ENCODE measurements at places on chromosomes 11 and 22. TPM values are rescaled to one million over a fixed set of nuclear protein-coding genes. Genes with fewer than 3 reads are reported as not detected.

Gene HMOX1
- total RNA-seq = 95.7 TPM

Gene MAPK8IP2
- 4.0 TPM for total RNA-seq

Gene TCN2
- 24.2 TPM for total RNA-seq

Gene OR2D2
- not detected for total RNA-seq

Gene DEPDC7
- total RNA-seq = 2.9 TPM

Gene OOSP4A
- total RNA-seq = not detected

Gene MGAT3
- 3.7 TPM for total RNA-seq

Gene STX3
- total RNA-seq = 27.6 TPM

Gene P4HA3
- total RNA-seq = not detected

Gene ADM
- total RNA-seq = 64.6 TPM

DNA sequence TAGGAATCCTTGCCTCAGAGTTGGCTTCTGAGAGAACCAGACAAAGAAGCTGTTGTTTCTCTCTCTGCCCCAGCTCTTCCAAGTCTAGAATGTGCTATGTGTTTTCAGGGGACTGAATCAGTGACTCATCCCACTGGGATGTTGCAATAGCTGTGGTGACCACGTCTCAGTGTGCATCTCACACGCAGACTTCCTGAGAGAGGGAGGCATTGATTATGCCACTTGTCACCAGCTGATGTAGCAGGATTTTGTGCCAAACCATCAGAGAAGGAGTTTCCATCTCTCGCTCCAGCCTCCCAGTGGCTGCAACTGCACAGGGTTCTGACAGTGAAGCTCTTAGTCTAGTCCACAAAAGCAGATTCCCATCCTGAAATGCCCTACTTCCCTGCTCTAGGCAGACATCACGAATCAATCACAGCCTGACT lies 455.8 kb downstream of the MIAT start:
- no peaks in the 10 kb centered on the region for H3K27me3 ChIP-seq
- no peak overlapping the region for H3K4me3 ChIP-seq
- no peaks in the 10 kb centered on the region for H3K36me3 ChIP-seq
- peaks cover 32% of the 10 kb centered on the region for H3K4me1 ChIP-seq
- no peak overlapping the region for H3K27ac ChIP-seq

DNA sequence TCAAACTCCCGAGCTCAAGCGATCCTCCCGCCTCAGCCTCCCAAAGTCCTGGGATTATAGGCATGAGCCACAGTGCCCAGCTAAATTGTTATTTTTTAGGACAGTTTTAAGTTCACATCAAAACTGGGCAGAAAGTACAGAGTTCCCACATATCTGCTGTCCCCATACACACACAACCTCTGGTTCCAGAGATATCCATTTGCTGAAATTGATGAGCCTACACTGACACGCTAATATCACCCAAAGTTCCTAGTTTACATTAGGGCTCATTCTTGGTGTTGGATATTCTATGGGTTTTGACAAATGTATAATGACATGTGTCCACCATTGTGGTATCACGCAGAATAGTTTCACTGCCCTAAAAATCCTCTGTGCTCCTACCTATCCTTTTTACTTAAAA lies 2.7 kb upstream of the SEC14L4 start:
- peaks cover 6% of the 10 kb centered on the region for H3K4me1 ChIP-seq
- H3K27me3 ChIP-seq = peaks cover 38% of the 10 kb centered on the region
- H3K27ac ChIP-seq = no peak overlapping the region
- no peaks in the 10 kb centered on the region for H3K36me3 ChIP-seq
- H3K4me3 ChIP-seq = no peak overlapping the region

DNA sequence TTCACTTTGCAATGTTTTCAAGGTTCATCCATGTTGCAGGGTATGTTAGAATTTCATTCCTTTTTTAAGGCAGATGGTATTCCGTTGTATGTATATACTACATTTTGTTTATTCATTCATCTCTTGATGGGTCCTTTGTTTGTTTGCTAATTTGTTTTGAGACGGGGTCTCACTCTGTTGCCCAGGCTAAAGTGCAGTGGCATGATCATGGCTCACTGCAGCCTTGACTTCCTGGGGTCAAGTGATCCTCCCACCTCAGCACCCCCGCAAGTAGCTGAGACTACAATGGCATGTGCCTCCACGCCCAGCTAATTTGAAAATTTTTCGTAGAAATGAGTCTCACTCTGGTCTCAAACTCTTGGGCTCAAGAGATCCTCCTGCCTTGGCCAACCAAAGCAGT lies 6.2 kb downstream of the UVRAG start:
- H3K27me3 ChIP-seq = no peaks in the 10 kb centered on the region
- no peak for DNase-seq
- H3K4me3 ChIP-seq = no peak overlapping the region
- no peak overlapping the region for H3K27ac ChIP-seq
- H3K4me1 ChIP-seq = peaks cover 52% of the 10 kb centered on the region

GRCh38 chr11:18019650-18020049 lies 6.8 kb upstream of the SERGEF start:
- H3K4me1 ChIP-seq = no peaks in the 10 kb centered on the region
- no peaks in the 10 kb centered on the region for H3K27me3 ChIP-seq
- no peak overlapping the region for H3K27ac ChIP-seq
- H3K4me3 ChIP-seq = no peak overlapping the region
- H3K36me3 ChIP-seq = no peaks in the 10 kb centered on the region

GRCh38 chr22:42116848-42117424 lies 13.7 kb downstream of the CYP2D6 start:
- no peak for DNase-seq
- no peak overlapping the region for H3K4me3 ChIP-seq
- H3K27ac ChIP-seq = no peak overlapping the region

DNA sequence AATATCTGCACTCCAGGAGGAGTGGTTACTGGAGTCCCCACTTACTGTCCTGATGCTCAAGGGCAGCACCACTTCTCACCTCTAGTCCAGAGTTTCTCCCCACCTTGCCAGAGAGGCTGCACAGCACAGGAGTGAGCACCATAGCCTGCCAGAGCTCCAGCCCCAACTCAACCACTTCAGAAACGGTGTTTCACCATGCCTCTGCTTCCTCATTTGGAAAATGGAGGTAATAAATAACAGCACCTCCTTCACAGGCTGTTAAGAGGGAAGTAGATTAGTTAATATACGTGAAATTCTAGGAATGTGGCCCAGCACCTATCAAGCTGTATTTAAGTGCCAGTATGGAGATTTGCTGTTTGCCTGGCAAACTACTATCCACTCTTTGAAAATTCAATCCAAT lies 63.0 kb downstream of the GALNT18 start:
- H3K36me3 ChIP-seq = no peaks in the 10 kb centered on the region
- peaks cover 18% of the 10 kb centered on the region for H3K4me1 ChIP-seq
- no peak for DNase-seq
- H3K4me3 ChIP-seq = no peak overlapping the region
- peaks cover 4% of the 10 kb centered on the region for H3K27me3 ChIP-seq

- no peak overlapping the region for H3K27ac ChIP-seq
- peaks cover 25% of the 10 kb centered on the region for H3K4me1 ChIP-seq
- peaks cover 4% of the 10 kb centered on the region for H3K27me3 ChIP-seq
- H3K4me3 ChIP-seq = no peak overlapping the region
- peaks cover 6% of the 10 kb centered on the region for H3K36me3 ChIP-seq
These were observed 28.4 kb downstream of the SHANK3 start for GRCh38 chr22:50701076-50701419.

GRCh38 chr11:122234257-122234656 lies 118.2 kb upstream of the BLID start:
- H3K27me3 ChIP-seq = no peaks in the 10 kb centered on the region
- no peak overlapping the region for H3K27ac ChIP-seq
- H3K4me3 ChIP-seq = no peak overlapping the region
- no peaks in the 10 kb centered on the region for H3K36me3 ChIP-seq
- no peak for DNase-seq
- peaks cover 12% of the 10 kb centered on the region for H3K4me1 ChIP-seq

- no peak for DNase-seq
- no peaks in the 10 kb centered on the region for H3K4me1 ChIP-seq
- H3K36me3 ChIP-seq = no peaks in the 10 kb centered on the region
- H3K27me3 ChIP-seq = peaks cover 24% of the 10 kb centered on the region
These were observed 67.8 kb downstream of the CTTN start for GRCh38 chr11:70466154-70466553.

DNA sequence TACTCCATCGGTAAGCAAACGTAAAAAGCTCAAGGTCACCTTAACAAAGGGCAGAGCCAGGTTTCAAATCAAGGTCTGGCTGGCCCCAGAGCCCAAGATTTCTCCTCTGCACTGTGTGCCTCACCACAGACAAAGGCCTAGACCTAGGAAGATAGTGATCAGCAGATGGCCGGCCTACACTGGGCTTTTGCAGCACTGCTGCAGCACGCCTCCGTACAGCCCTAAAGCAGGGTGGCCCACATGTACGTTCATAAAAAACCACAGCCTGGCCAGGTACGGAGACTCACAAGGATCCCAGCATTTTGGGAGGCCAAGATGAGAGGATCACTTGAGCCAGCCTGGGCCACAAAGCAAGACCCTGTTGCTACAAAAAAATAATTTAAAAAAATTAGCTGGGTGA lies 106.3 kb upstream of the PITPNB start:
- peaks cover 30% of the 10 kb centered on the region for H3K4me1 ChIP-seq
- no peak overlapping the region for H3K4me3 ChIP-seq
- peaks cover 5% of the 10 kb centered on the region for H3K36me3 ChIP-seq
- no peaks in the 10 kb centered on the region for H3K27me3 ChIP-seq

DNA sequence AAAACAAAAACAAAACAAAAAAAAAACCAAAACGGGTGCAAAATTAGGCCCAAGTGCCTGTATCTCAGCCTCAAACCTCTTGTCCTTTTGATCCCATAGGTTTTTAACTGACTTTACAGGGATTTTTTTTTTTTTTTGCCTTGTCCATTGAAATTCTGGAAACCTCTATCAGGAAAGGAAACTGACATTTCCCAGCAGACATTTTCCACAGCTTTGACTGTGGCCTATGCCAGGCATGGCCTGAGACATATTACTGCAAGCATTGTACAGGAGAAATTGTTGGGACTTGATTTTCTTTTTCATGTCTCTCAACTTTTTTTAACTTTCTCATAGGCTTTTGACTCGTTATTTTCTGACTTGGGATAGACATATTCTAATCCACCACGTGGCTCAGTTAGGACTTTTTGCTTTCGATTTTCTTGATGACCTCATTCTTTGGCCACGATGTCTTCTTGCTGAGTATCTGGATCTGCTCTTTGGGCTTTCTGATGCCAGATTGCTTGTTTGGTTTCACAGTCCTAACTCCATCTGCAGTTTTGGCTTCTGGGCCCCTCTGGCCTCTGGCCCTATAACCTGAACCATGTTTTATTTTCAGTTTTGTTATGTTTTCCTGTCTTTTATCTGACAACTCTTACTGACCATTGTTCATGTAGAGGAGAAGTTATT lies 336.1 kb upstream of the C11orf87 start:
- H3K4me3 ChIP-seq = no peak overlapping the region
- DNase-seq = no peak
- no peaks in the 10 kb centered on the region for H3K27me3 ChIP-seq
- H3K4me1 ChIP-seq = no peaks in the 10 kb centered on the region
- H3K36me3 ChIP-seq = no peaks in the 10 kb centered on the region

DNA sequence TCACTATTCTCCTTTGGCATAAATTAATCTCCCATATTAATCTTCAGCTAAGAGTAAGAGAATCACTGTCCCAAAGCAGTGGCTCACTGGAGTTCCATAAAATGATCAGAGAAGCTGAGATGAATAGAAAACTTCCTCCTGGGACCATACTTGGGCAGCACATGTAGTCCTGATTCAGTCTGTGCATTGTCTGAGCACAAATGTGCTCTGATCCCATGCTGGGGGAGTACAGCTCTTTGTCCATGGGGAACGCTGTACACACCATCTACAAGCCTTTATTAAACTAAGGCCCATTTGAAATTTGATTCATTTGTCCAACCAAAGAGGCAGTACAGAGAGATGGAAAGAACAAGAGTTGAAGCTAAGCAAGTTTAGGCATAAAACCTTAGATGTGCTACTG lies 147.4 kb upstream of the PGR start:
- no peak overlapping the region for H3K27ac ChIP-seq
- H3K4me1 ChIP-seq = no peaks in the 10 kb centered on the region
- no peaks in the 10 kb centered on the region for H3K36me3 ChIP-seq
- DNase-seq = no peak
- H3K27me3 ChIP-seq = no peaks in the 10 kb centered on the region

DNA sequence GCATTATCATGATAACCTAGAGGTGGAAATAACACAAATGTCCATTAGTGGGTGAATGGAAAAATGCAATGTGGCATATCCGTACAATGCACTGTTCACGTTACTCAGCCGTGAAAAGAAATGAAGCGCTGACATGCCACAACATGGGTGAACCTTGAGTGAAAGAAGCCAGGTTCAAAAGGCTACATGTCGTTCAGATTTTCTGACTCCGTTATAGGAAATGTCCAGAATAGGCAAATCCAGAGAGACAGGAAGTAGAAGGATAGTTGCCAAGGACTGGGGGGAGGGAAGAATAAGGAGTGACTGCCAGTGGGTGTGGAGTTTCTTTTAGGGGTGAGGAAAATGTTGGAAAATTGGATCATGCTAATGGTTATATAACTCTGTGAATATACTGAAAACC lies 133.8 kb downstream of the ATXN10 start:
- H3K36me3 ChIP-seq = peaks cover 16% of the 10 kb centered on the region
- H3K27ac ChIP-seq = no peak overlapping the region
- DNase-seq = no peak

- no peak overlapping the region for H3K4me3 ChIP-seq
- peaks cover 4% of the 10 kb centered on the region for H3K27me3 ChIP-seq
- no peak overlapping the region for H3K27ac ChIP-seq
- peaks cover 3% of the 10 kb centered on the region for H3K4me1 ChIP-seq
- DNase-seq = no peak
These were observed 18.5 kb downstream of the MMP13 start for GRCh38 chr11:102936864-102937509.

All from suprapubic skin (tissue), 4 donors.